ENCODE measurements at places on chromosomes 11 and 22.

DNA sequence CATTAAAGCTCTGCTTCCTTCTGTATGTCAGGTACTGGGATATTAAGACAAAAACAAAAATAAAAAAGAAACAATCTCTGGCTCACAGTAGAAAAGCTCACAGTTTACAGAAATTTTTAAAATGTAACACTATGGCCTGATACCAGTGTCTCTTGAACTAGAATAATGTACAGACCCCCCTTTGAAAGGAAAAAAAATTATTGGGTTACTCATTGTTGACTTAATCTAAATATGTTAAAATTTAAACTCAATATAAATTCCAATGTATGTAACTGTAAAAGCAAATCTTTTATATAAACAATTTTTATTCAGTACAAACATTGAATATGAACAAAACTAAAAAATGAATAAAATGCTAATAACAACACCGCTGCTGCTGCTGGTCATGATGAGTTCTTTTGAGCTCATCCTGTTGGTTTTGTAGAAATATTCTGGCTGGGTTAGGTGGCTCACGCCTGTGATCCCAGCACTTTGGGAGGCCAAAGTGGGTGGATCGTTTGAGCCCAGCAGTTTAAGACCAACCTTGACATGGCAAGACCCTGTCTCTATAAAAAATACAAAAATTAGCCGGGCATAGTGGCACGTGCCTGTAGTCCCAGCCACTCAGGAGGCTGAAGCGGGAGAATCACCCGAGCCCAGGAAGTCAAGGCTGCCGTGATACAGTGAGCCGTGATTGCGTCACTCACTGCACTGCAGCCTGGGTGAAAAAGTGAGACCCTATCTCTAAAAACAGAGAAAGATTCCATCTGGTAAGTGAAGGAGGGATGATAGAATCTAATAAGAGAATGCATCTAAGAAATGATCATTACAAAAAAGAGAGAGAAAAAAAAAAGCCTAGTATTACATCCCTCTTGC, 11.8 kb upstream of the KCNE3 start:
- DNase-seq = no peak

DNA sequence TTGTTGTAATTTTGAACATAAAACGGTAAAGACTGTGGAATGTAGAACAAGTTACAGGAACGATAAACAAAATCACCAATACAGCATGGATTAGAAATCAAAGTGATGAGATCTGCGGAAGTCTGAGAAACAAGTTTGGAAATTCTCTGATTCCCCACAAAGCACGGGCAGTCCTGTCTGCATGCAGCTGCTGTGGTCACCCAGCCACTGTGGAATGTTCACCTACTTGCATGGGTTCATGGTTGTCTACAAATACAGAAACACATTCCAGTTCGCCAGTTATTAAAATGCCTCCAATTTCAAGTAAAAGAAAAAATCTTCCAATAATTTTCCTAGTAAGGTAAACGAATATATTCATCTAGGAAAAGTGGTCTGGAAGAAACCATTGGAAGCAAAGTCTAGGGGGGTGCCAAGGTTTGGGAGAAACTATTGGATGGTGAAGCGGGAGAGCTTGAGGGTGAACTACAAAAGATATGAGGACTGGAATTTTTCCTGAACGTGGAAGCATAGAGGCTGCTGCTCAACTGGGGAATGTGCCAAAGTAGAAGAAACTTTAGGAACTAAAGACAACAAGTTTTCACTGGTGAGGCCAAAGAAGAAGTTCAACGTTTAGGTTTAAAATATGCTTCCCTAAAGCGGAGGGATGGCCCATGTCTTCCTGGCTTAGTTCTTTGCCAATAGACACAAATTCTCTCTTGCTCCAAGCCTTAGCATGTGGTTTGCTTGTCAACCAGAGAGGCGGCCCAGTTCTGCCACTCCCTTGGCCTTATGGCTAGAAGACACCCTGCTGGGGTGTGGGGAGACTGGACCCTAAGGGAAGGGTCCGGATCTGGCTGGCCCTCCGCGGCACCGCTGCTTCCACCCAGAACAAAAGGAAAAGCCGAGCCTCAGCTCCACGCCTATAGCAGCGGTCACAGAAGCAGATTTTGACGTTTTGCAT, 70.2 kb downstream of the CTTN start:
- no peak for DNase-seq

DNA sequence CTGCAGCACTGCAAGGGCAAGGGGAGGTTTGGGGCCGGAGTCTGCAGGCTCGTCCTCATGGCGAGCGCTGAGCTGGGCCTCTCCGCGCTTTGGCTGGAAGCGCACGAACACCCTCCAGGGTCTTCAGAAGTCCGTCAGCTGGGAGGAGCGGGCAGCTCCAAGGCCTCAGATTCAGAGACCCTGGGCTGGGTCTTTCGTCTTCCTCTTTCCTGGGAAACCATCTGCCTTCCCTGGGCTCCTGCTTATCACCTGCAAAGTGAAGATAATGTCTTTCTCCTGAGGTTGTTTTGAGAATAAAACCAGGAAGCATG, 525.6 kb downstream of the BRD1 start:
- no peak for DNase-seq

- DNase-seq = no peak
Measured at GRCh38 chr11:108887436-108888238, 222.8 kb downstream of the DDX10 start.
